ENCODE measurements at places on chromosomes 4 and X. TPM values are rescaled to one million over a fixed set of nuclear protein-coding genes. Genes with fewer than 3 reads are reported as not detected.

The PAGE5 gene
- total RNA-seq: not detected

The MAGEH1 gene
- total RNA-seq: 16.4 TPM

- DNase-seq: peak; percentile 86
Observed at GRCh38 chr4:6200011-6200921, at the start of gene JAKMIP1. TSS of gene JAKMIP1 (minus strand) at chr4:6200549. CDS start at chr4:6112850, 87,699 bp downstream.

- no peak for DNase-seq
Observed at GRCh38 chr4:140924761-140925392, 168.7 kb upstream of the TBC1D9 start.

The SYTL4 gene
- total RNA-seq: not detected

- DNase-seq: no peak
Observed at GRCh38 chrX:13483773-13484172, 85.6 kb upstream of the EGFL6 start.

The GPR82 gene
- 0.38 TPM for total RNA-seq

DNA sequence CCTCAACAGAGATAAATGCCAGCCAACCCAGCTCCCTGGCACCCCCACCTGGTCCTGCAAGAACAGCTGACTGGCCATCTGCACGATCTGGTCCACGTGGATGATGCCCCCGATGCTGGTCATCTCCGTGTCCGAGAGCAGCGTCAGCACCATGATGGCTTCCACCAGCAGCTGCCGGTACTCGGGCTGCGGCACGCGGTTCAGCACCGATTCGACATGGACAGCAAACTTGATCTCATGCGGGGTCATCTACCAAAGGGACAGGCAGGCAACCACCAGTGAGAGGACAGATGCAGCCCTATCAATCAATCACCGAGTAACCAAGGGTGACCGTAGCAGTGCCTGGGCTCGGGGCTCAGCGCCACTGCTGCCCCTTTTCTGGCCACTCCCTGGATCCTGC is 89.8 kb downstream of the PHKA2 start:
- DNase-seq: no peak

The OCRL gene
- 2.0 TPM for total RNA-seq

- DNase-seq: no peak
Observed at GRCh38 chrX:154535892-154536291, 10.8 kb downstream of the G6PD start.

DNA sequence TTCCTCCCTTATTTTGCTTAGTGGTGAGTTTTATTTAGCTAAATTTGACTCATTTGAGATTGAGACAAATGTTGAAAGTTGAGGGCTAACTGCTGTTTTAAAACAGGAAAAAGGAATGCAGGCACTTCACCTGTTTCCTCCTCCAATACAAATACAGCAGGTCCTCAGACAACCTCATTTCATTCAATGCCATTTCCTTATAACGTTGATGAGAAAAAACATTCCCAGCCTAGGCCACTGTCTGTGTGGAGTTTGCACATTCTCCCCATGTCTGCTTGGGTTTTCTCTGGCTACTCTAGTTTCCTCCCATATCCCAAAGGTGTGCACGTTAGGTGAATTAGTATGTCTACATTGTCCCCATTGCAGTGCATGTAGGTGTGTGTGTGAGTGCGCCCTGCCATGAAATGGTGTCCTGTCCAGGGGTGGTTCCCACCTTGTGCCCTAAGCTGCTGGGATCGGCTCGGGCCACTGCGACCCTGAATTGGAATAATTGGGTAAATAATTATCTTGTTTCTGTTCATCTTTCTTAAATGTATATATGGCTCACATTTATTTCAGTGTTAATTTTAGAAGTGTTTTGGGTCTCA is 21.9 kb downstream of the SMAD1 start:
- DNase-seq: no peak

The GNRHR gene
- total RNA-seq: not detected

GRCh38 chrX:68757731-68758130 is 71.1 kb upstream of the EFNB1 start:
- DNase-seq: no peak

The FGB gene
- total RNA-seq: not detected
